GM12878 (cell line): ENCODE measurements at places on chromosomes 5 and 9. TPM values are rescaled to one million over a fixed set of nuclear protein-coding genes. Genes with fewer than 3 reads are reported as not detected.

The NUTM2F gene
- not detected in 2 replicates for total RNA-seq

The GLDC gene
- 117 and 119 TPM in 2 replicates for total RNA-seq

- DNase-seq: no peak
These were observed 92.2 kb upstream of the ADAMTS19 start for GRCh38 chr5:129367883-129368282.

The C1QTNF3 gene
- 1.1 TPM in 2 replicates for total RNA-seq

GRCh38 chr5:139600336-139600949, 39.3 kb downstream of the UBE2D2 start:
- DNase-seq: no peak

DNA sequence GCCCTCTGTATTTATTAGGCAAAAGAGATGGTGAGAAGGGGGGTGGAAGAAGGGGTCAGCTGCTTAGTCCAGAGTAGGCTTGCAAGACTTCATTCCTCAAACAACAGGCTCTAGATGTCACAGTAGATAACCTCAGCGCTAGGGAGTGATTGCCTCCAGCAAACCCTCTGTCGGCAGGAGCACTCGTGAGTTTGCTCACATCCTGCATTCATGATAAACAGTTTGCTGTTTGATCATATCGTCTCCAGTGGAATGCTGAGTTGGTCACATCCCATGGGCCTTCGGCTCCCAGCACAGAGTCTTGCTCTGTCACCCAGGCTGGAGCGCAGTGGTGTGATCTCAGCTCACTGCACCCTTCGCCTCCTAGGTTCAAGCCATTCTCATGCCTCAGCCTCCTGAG, 3.6 kb downstream of the TTC23L start:
- DNase-seq: no peak
